ENCODE measurements at places on chromosomes 16 and 17. TPM values are rescaled to one million over a fixed set of nuclear protein-coding genes. Genes with fewer than 3 reads are reported as not detected.

The ITGAX gene
- total RNA-seq = 4.4 TPM

- no peak for DNase-seq
Measured at GRCh38 chr16:52450916-52451315, 96.0 kb downstream of the TOX3 start.

The VPS9D1 gene
- total RNA-seq = 1.5 TPM

DNA sequence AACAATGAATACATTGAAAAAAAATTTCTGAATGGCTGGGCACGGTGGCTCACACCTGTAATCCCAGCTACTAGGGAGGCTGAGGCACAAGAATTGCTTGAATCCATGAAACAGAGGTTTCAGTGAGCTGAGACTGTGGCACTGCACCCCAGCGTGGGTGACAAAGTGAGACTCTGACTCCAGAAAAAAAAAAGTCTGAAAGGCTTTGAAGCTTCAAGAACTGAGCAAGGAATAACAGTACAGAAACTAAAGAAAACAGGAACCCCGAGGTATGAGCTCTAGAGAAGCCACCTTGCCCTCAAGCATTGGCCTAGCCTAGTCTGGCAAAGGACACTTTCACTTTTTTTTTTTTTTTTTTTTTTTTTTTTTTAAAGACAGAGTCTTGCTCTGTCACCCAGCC lies 45.0 kb downstream of the TEX2 start:
- peak; percentile 43 for DNase-seq

All from activated CD8-positive, alpha-beta T cell treated with anti-CD3 and anti-CD28 coated beads for 36 hours (primary cell).